ENCODE measurements at places on chromosomes 7 and 10.

DNA sequence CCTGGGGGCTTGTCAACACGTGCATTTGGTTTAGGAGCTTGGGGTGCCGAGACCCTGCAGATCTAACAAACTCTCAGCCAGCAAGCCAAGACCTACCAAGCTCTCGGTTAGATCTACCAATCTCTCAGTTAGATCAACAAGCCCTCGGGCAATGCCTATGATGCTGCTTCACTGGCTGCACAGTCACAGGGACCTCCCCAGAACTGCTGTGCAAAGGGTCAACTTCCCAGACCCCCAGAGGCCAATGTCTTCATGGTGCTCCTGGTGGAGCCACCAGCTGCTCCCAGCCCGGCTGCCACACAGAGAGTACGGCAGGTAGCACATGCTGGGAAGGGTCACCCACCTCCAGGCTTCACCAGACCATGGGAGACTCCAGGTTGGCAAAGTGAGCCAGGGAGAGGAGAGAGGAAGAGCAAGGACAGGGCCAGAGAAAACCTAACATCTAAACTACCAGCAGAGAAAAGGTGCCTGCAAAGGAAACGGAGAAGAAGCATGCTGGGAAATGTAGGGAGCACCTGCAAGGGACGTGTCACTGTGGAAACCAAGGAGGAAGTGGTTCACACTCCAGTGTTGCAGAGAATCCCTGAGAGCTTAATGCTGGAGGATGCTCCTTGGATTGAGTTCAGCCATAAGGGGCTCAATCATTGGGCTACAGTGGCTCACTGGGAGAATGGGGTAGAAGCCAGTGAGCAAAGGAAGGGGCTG lies 51.5 kb upstream of the GDF10 start:
- DNase-seq, result no peak

- DNase-seq, result no peak
Measured at GRCh38 chr10:85138046-85138445, 809.7 kb downstream of the CCSER2 start.

- no peak for DNase-seq
Measured at GRCh38 chr7:125814100-125814499, 884.5 kb upstream of the POT1 start.

GRCh38 chr10:42654419-42654818 lies 16.0 kb upstream of the ZNF33B start:
- no peak for DNase-seq

DNA sequence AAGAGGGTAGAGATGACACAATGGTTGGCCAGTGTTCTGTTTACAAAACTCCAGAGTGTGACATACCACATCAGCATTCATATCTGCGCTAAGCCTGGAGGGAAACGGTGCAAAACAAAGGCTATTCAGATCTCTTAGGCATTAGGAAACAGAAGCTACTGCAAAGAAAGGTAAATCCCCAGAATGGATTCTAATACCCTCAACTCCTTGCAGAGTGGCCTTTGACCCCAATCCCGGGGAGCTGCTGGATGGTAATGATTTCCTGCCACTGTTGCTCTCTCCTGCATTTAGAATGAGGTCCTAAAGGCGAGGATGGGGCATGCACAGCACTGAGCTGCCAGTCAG lies 65.2 kb downstream of the AOAH start:
- DNase-seq, result no peak

GRCh38 chr7:153457746-153458145 lies 594.5 kb upstream of the DPP6 start:
- no peak for DNase-seq

DNA sequence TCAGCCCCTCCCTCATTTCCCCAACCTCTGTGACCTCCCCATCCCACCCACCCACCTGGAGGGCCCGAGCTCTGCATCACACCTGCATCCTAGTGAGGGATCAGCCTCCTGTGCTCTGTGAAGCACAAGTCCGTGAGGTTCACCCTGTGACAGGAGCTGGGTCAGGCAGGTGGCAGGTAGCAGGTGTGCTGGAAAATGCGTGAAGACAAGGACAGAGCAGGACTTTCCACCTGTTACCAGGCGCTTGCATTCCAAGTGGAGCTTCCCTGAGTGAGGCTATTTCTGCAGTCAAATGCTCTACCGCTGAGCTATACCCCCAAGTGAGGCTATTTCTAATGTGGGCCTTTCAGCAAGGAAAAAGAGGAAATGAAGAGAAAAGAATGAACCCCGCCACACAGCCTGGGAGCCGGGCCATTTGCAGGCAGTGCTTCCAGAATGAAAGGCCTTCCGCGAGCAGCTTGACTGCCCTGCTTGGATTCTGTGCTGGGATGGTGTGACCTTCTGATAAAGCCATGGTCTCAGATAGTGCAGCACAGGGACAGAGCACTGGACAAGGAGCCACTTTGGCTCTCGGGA lies 13.3 kb upstream of the CPXM2 start:
- no peak for DNase-seq

- DNase-seq, result no peak
Measured at GRCh38 chr7:113694149-113694548, 224.7 kb downstream of the PPP1R3A start.
